ENCODE measurements at places on chromosomes 16 and 17. TPM values are rescaled to one million over a fixed set of nuclear protein-coding genes. Genes with fewer than 3 reads are reported as not detected.

- no peaks in the 10 kb centered on the region for H3K27me3 ChIP-seq
- no peak overlapping the region for H3K27ac ChIP-seq
- H3K4me3 ChIP-seq, result no peak overlapping the region
- DNase-seq, result no peak
- H3K4me1 ChIP-seq, result peaks cover 39% of the 10 kb centered on the region
- no peaks in the 10 kb centered on the region for H3K36me3 ChIP-seq
Measured at GRCh38 chr17:42118126-42118510, 3.0 kb downstream of the KAT2A start.

GRCh38 chr17:181245-182049 lies at the start of gene DOC2B:
DOC2B (minus strand) TSS chr17:181650; CDS start chr17:181479, 171 bp downstream.
- peak within 1 kb of the TSS; percentile 34 for H3K4me3 ChIP-seq
- peaks cover 51% of the 10 kb centered on the region for H3K27me3 ChIP-seq
- peaks cover 13% of the 10 kb centered on the region for H3K4me1 ChIP-seq
- peak; percentile 53 for DNase-seq

DNA sequence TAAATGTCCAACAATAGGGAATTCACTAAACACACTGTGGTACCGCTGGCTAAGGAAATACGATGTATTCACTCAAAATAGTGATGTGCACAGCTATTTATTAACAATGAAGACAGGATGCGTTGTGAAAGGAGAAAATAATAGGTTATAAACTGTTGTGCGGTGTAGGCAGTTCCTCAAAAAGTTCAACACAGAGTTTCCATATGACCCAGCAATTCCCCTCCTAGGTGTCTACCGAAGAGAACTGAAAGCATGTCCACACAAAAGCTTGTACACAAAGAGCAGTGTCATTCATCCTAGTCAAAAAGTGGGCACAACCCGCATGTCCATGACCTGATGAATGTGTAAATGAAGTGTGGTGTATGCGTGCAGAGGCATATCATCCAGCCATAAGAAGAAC lies 1.2 kb upstream of the CES1 start:
- H3K4me3 ChIP-seq, result no peak overlapping the region
- no peaks in the 10 kb centered on the region for H3K4me1 ChIP-seq
- H3K27ac ChIP-seq, result no peak overlapping the region
- H3K36me3 ChIP-seq, result no peaks in the 10 kb centered on the region
- H3K27me3 ChIP-seq, result no peaks in the 10 kb centered on the region
- no peak for DNase-seq

- no peaks in the 10 kb centered on the region for H3K36me3 ChIP-seq
- peaks cover 26% of the 10 kb centered on the region for H3K4me1 ChIP-seq
- no peaks in the 10 kb centered on the region for H3K27me3 ChIP-seq
- no peak overlapping the region for H3K27ac ChIP-seq
- no peak overlapping the region for H3K4me3 ChIP-seq
- DNase-seq, result no peak
Measured at GRCh38 chr17:61128661-61129115, 271.0 kb upstream of the TBX2 start.

DNA sequence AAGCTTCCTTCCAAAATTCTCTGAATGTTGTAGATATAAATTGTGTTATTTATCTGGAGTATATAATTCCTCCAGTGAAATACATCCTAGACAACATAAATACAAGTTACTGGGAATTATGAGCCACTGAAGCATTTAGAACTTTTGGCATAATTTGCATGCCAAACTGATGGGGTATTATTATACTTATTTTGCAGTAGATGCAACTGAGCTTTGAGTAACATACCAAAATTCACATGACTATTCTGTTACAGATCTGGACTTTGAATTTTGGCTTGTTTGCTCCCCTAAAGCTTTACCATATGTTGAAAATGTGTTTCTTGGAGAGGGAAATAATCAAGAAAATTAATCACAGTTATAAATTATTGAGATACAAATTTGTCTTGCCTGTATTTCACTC lies 372.5 kb downstream of the CDH11 start:
- no peak overlapping the region for H3K27ac ChIP-seq
- no peaks in the 10 kb centered on the region for H3K36me3 ChIP-seq
- H3K27me3 ChIP-seq, result no peaks in the 10 kb centered on the region
- no peak overlapping the region for H3K4me3 ChIP-seq

GRCh38 chr17:54967621-54968261 lies 713 bp downstream of the COX11 start:
- no peaks in the 10 kb centered on the region for H3K36me3 ChIP-seq
- DNase-seq, result peak; percentile 54
- H3K4me1 ChIP-seq, result peaks cover 30% of the 10 kb centered on the region
- H3K27me3 ChIP-seq, result no peaks in the 10 kb centered on the region
- H3K4me3 ChIP-seq, result no peak overlapping the region
- no peak overlapping the region for H3K27ac ChIP-seq

GRCh38 chr17:44400226-44400847 lies 10.9 kb upstream of the ITGA2B start:
- H3K27ac ChIP-seq, result no peak overlapping the region
- H3K4me1 ChIP-seq, result peaks cover 14% of the 10 kb centered on the region
- no peaks in the 10 kb centered on the region for H3K27me3 ChIP-seq
- H3K4me3 ChIP-seq, result no peak overlapping the region
- H3K36me3 ChIP-seq, result peaks cover 4% of the 10 kb centered on the region

- peaks cover 54% of the 10 kb centered on the region for H3K4me1 ChIP-seq
- H3K4me3 ChIP-seq, result peak overlapping the region; percentile 74
- no peak for DNase-seq
- no peaks in the 10 kb centered on the region for H3K27me3 ChIP-seq
- peak overlapping the region; percentile 84 for H3K27ac ChIP-seq
Measured at GRCh38 chr16:75073545-75074303, 42.9 kb downstream of the LDHD start.

- H3K27ac ChIP-seq, result no peak within 1 kb of the TSS
- peak within 1 kb of the TSS; percentile 90 for H3K4me3 ChIP-seq
- H3K27me3 ChIP-seq, result peaks cover 56% of the 10 kb centered on the region
- peak; percentile 29 for DNase-seq
- peaks cover 2% of the 10 kb centered on the region for H3K36me3 ChIP-seq
Measured at GRCh38 chr16:77788181-77789084, at the start of gene VAT1L. VAT1L (plus strand) TSS chr16:77788564; CDS start chr16:77788683, 119 bp downstream.

GRCh38 chr17:74704544-74704943 lies 8.2 kb downstream of the CD300LF start:
- H3K4me1 ChIP-seq, result no peaks in the 10 kb centered on the region
- H3K27me3 ChIP-seq, result no peaks in the 10 kb centered on the region
- no peaks in the 10 kb centered on the region for H3K36me3 ChIP-seq
- H3K4me3 ChIP-seq, result no peak overlapping the region
- H3K27ac ChIP-seq, result no peak overlapping the region
- DNase-seq, result no peak

- no peaks in the 10 kb centered on the region for H3K36me3 ChIP-seq
- H3K4me1 ChIP-seq, result no peaks in the 10 kb centered on the region
- DNase-seq, result no peak
- H3K27me3 ChIP-seq, result peaks cover 20% of the 10 kb centered on the region
Measured at GRCh38 chr17:6245301-6246177, 175.4 kb downstream of the WSCD1 start.

Gene VASN
- total RNA-seq, result not detected

Data from activated T-cell treated with anti-CD3 and anti-CD28 coated beads, Interleukin-2, amount 50 U/mL, for 72 hours (primary cell).